Inflammatory macrophage (primary cell): ENCODE measurements at places on chromosomes 12 and 14.

- DNase-seq: no peak
Observed at GRCh38 chr12:89343127-89343526, 9.2 kb downstream of the DUSP6 start.

DNA sequence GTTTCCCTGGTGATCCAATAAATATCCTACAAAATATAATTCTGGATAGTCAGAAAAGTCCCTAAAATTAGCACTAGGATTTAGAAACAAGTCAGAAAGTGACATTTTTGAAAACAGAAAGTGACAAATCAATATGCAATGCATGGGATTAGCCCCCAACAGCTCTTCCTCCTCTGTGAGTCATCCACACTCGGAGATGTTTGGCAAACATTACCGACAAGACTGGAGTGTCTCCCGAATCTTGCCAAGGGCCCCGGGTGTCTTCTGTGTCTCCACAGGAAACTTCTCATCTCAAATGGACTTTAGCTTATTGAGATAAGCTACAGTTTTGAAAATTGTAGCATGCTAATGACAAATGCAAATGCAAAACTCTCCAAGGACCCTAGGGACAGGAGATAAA is 398.9 kb upstream of the CCDC196 start:
- DNase-seq: no peak

DNA sequence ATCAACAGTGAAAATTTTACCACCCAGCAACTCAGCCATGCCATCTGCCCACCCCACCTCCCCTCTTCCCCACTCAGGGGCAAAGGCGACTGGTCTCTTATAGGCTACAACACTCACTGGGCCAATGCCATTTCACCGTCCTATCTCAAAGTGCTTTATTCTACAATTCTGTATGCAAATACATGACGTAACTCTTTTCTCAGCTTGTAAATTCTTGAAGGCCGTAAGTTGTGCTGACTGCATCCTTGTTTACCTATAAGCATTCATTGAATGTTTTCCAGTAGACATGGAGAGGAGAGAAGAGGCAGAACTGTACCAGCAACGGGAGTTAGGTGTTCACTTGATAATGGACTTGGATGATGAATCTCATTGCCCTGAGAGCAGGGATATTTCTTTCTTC is 15.6 kb downstream of the BCL2L14 start:
- no peak for DNase-seq

- DNase-seq: no peak
Observed at GRCh38 chr14:88852632-88853031, 28.2 kb downstream of the TTC8 start.

DNA sequence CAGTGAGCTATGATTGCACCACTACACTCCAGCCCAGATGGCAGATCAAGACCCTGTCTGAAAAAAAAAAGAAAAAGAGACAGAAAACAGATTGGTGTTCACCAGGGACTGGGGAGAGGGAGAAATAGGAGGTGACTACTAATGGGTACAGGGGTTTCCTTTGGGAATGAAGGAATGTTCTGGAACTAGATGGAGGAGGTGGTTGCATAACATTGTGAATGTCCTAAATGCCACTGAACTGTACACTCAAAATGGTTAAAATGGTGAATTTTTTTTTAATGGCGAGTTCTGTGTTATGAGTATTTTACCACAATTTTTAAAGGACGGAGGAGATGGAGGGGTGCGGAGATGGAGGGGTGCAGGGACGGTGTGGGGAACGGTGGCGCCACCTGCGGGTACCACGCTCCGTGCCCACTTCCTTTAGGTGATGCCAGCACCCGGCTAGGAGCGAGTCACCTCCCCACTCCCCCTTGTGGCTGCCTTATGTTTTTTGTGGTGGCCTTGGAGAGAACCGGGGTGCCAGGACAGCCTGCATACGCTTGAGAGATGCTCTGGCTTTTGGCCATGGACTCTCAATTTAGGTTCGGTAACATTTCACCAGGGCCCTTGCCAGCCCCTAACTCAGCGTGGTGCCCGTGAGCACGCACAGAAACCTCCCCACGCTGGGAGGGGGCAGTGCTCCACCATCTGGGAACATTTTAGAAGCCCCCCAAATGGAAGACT is 16.1 kb downstream of the UBC start:
- peak; percentile 50 for DNase-seq

DNA sequence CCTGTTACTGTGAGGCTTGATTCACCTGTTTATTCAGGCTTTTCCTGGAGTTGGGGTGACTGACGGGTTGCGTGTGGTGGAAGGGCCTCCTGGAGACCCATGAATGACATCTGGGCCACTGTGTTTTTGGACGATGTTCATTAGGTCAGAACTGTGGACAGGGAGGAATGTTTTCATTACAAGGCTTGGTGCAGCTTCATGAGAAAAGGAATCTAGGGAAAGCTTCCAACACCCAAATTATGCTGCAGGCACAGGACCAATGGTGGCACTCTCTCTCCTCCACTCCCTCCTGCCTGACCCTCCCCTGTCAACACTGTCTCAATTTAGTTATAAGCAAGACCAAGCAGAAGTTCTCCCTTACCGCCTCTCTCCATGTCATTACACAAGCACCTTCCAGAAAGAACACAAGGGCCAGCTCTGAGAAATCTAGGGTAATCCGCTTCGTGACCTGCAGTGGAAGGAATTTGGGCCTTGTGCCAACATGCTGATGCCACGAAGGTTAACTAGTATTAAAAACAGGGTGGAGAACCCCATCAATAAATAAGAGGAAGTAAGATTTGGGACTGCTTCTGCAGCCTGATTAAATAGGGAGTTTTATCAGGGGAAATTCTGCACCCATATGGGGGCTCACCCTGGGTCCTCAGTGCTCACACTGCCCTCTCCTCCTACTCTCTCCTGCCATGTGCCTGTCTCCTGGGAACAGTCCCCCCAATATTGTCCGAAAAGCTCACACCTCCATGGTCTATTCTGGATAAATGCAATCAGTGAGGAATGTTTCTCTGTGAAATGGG is 200.3 kb downstream of the KTN1 start:
- DNase-seq: peak; percentile 21

DNA sequence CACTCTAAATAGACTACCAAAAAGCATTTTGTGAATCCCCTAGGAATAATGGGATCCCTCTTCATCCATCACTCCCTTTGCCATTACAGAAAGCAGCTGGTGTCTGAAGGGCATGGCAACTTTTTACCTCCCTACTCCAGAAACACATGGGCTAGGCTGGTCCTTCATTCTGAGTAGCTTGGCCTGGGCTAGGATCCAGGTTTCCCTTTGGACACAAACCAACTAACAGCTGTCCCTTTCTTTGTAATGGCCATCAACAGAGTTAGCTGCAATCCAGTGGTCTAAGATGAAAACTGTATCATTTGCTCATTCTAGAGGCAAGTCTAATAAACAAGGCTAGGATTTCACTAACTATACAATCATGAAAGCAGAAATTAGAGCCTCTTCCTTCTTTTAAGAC is 7.4 kb downstream of the GRIN2B start:
- DNase-seq: no peak

DNA sequence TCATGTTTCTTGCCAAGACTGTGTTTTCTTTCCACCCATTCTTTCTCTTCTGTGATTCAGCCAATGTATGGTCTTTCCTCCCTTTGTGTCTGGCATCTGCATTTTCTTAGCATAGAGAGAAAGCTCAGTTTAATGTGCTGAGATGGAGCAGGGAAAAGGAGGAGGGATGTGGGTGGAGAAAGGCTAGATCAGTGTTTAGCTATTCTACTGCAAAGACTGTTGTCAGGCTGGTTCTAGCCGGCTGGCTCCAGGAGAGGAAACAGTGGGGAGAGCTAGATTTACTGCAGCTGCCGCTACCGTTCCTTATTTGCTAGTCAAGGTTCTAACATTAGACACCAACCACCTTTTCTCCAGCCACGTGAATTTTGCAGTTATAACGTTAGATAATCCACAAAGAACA is 5.2 kb upstream of the RIMKLB start:
- DNase-seq: no peak

GRCh38 chr12:15253990-15254389 is 32.8 kb upstream of the RERG start:
- DNase-seq: no peak

- DNase-seq: no peak
Observed at GRCh38 chr12:66453120-66453519, 150.8 kb downstream of the HELB start.

DNA sequence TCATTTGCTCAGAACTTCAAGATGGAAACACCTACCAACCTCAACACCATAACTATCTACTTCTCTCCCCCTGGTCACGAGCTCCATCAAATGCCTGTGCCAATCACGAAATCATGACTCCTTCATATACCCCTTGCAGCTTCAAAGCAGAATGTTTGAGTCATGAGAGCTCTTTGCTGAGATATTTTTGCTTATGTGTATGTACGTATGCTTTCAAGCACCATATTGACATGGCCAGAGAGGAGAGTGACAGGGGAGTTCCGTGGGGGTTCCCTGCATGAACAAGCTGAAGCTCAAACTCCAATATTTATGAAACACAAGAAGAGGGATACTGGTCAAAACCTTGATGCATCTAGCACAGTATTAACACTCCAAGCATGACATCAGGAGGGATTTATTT is 374.4 kb downstream of the DPF3 start:
- no peak for DNase-seq

DNA sequence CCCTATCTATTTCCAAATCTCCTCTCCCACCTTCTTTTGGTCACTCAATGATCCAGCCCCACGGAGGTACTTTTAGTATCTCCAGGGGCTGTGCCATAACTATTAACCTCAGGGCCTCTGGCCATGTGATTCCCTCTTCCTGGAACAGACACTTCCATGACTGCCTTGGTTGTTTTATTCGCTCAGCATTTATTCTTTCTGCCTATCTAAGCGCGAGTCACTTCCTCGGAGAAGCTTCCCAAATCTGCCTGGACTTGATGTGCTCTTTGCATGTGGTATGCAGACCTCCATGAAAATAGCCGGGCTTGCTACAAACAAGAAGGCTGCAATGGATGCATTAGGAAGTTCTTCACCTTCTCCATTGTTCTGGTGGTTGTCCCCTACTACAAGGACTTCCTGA is 939.0 kb upstream of the TMEM132C start:
- no peak for DNase-seq

- DNase-seq: no peak
Observed at GRCh38 chr12:72677846-72678245, 405.7 kb downstream of the TRHDE start.

DNA sequence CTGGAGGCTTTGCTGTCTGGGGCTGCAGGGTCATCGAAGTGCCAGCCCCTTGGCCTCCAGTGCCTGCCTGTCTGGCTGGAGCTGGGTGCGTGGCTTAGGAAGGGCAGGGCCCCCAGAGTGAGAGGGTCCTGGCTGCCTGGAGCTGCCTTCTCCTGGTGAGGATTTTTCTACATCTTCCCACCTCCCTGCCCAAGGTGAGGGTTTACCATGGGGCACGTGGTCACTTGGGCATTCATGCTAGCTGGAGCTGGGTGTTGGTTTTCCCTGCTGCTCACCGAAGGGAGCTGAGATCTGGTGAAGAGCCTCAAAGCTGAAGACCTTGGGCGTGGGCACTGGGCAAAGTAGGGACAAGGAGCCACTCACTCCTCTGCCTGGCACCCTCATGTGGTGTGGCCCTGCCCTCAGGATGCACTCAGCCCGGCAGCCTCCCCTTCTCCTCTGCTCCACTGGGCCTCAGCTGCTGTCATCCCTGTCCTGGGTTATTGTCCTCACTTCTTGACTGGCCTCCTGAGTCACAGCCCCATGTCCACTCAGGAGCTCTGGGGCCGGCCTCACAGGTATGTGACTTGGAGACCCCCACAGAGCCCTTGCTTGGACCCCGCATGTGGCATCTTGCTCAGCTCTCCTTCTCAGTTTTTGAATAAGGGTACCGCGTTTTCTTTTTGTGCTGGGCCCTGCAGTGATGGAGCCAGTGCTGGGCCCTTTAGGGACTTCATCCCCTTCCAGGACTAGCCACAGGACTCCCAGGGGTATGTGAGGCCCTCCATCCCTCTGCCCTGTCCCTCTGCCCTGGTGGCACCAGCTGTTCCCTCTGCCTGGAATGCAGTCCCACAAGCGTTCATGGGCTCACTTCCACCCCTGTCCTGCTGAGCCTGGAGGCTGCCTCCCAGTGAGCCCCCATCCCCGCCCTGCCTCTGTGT is 1.6 kb downstream of the CEP170B start:
- DNase-seq: no peak

DNA sequence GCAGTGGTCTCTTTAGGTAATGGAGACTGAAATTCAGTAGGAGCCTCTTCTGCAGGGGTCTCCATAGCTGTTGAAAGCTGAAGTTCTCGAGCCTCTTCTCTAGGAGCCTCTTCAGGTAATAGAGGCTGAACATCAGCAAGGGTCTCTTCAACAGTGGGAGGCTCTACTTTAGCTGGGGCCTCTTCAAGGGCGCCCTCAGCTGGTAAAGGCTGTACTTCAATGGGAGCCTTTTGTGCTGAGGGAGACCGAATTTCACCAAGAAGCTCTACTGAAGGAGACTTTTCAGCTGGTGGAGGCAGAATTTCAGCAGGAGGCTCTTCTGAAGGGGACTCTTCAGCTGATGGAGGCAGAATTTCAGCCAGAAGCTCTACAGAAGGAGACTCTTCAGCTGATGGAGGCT is 1.5 kb downstream of the FSCB start:
- no peak for DNase-seq

- no peak for DNase-seq
Observed at GRCh38 chr12:106147956-106148355, 9.2 kb upstream of the NUAK1 start.
